ENCODE measurements at places on chromosomes 12 and 14.

GRCh38 chr14:101791919-101792572 lies 30.5 kb downstream of the PPP2R5C start:
- DNase-seq: no peak

GRCh38 chr12:15563663-15564062 lies 225.5 kb downstream of the EPS8 start:
- no peak for DNase-seq

- DNase-seq: no peak
Observed at GRCh38 chr12:4282103-4282891, 8.7 kb downstream of the CCND2 start.

DNA sequence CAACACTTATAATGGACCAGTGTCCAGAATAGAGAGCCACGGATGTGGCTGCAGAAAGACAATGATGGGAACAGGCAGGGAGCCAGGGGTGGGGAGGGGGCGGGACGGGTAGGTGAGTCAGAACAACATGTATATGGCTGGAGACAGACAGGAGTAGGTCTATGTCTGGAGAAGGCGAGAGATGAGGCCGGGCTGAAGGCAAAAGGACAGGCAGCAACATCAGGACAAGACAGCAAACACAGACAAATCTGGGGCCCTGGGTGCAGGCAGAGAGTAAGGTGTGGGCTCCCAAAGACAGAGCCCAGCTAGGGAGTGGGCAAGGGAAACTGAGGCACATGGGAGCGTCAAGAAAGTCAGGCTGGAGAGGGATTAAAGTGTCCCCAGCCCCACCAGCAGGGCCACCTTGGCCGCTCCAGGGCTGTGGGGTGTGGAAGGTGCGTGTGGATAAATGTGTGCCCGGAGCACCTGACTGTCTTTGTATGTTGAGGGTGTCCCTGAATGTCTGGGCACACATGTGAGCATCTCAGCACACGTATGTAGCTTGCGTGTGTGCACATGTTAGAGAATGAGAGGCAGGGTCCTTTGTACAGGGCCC lies 44.1 kb downstream of the FAM222A start:
- no peak for DNase-seq

DNA sequence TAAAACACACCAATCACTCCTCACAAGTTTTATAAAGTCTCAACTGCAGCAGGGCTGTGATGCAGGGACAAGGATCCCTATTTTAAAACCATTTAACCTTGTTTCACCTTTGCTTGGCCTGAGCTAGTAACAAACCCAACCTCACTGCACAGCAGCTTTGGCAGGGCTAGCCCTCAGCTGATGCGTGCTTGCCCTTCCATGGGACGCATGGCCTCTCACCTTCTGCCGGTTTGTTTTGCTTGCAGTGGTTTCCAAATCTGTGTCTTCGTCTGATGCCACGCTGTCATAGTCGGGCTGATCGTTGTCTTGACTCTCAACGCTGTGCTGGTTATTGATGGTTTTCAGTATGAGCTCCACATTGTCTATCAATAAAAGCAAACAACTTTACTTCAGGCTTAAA lies 43.3 kb downstream of the GIT2 start:
- DNase-seq: no peak

- no peak for DNase-seq
Observed at GRCh38 chr12:89556976-89557375, 31.1 kb upstream of the POC1B start.

DNA sequence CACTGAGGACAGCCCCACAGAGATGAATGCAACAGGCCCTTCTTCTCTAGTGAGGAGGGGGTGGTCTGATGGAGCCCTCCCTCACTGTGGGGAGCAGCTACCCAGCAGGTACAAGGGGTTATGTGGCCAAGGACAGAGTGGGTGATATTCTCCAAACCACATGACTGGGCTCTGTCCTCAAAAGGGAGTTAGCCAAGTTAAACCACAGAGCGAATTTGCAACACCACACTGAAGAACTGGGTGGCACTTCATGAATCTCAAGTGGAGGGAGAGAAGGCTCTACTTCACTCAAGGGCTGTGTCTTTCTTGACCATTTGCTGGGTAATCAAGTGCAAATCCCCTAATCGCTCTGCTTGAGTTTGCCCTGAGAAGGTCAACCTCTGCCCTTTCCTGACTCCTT lies 12.5 kb downstream of the GPR68 start:
- no peak for DNase-seq

- no peak for DNase-seq
Observed at GRCh38 chr14:70934502-70935134, 27.4 kb downstream of the PCNX1 start.

DNA sequence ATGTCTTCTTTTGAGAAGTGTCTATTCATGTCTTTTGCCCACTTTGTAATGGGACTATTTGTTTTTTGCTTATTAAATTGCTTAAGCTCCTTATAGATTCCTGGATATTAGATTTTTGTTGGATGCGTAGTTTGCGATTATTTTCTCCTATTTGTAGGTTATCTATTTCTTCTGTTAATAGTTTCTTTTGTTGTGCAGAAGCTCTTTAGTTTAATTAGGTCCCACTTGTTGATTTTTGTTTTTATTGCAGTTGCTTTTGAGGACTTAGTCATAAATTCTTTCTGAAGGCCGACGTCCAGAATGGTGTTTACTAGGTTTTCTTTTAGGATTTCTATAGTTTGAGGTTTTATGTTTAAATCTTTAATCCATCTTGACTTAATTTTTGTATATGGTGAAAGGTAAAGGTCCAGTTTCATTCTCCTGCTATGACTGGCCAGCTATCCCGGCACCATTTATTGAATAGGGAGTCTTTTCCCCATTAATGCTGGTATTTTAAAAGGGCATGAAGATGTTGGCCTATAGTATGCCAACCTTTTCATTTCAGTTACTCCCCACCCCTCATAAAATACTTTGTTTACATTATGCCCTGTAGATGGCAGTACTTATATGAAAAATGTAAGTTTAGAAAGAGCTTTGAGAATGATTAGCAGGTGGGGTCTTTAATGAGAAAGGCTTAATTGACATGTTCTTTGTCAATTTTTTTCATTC lies 62.9 kb upstream of the PSMA6 start:
- DNase-seq: no peak

DNA sequence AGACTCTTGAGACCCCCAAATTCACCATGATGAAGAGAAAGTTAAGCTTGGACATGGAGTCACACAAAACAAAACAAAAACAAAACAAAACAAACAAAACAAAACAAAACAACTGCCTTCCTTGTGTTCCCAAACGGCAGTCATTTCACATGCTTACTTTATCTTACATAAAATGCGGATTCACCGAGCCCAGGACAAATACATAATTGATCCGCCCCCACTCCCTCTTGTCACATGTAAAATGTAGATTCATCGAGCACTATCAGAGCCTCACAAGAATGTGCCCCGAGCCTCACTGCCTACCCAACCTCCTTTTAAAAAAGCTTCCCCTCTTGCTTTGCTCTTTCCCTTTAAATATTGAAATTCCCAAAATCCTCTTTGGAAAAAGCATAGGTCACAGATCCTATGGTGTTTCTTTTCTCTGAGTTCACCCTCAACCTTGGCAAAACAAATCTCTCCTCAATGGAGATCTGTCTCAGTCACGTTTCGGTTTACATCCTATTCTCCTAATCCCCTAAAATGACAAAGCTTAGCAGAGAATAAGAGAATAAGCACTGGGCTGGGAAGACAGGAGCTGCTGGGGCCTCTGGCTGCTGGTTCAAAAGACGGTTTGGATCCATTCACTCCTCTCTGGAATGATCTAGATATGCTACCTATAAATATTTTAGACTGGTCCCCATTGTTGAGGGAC lies 83.7 kb downstream of the NINJ2 start:
- no peak for DNase-seq

GRCh38 chr12:5178571-5178970 lies 134.9 kb downstream of the KCNA5 start:
- no peak for DNase-seq

GRCh38 chr12:60684988-60685655 lies 1089.3 kb downstream of the SLC16A7 start:
- DNase-seq: no peak

DNA sequence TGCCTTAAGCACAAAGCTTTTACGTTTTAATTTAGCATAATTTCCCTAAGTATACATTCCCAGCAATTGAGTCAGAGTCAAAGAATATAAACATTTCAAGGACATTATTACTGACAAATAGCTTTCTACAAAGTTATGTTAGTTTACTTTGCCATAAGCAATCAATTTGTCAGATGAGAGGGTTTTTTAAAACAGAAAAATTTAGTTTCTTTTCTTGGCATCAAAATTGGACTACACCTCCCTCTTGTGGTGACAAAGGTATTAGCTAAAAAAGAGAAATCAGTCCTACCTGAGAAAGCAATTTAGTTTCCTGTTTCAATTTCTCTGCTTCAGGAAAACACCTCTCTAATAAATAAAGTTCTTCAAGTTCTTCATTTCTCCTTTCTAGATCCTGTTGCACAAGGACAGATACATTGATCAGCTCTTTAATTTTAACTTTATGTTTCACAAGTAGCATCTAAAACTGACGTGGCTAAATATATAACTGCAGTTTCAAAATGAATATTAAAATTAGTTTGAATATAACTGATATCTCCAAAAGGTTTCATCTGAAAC lies 39.9 kb downstream of the DNAI7 start:
- DNase-seq: no peak

- no peak for DNase-seq
Observed at GRCh38 chr14:50109342-50109741, 7.0 kb downstream of the VCPKMT start.

DNA sequence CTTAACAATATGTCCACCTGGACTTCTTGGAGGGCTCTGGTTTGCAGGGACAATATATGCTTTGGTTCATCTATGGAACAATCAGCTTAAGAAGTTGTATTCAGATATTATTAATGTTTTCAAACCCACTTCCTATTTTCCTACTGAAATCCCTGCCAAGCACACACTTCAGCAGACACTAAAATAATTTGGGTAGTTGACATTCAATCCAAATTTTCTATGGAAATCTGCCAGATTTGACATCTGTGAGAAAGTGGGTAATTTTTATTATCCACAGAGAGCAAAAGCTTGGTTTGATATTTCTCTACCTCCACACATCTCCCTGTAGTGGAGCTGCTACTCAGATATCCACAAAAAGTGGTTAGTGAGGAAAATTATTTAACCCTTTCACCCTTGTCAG lies 378.8 kb upstream of the SOX5 start:
- DNase-seq: no peak

GRCh38 chr12:68506619-68507018 lies 104.1 kb upstream of the RAP1B start:
- no peak for DNase-seq

DNA sequence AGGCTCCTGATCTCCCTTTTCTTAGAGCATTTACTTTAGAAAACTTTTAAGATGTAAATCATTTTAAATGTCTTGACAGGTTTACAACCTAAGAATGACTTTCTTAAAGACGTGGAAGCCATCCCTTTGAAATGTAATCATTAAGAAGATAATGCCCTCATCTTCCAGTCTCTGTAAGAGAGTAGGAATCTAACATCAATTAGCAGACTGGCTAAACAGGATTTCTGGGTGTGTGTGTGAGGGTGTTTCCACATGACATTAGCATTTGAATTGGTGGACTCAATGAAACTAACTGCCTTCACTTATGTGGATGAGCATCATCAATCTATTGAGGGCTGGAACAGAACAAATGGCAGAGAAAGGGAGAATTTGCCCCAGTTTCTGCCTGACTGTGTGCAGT lies 329.5 kb downstream of the RPL10L start:
- no peak for DNase-seq

DNA sequence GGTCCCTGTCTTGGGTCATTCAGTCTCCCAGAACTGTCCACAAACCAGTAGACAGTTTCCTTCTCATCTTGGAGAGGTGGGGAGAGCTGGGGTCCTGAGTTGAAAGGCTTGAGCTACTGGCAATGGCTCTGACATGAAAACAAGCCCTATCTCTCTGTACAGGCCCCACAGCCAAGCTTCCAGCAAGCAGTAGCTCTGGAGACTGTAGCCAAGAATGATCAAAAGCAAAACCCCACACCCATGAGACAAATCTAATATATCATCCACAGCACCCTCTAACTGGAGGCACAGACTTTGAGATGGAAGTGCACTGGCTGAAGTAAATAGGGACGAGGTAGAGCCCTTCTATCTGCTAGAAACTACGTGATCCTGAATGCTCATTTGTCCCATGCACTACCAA lies 40.9 kb downstream of the RERG start:
- DNase-seq: no peak

DNA sequence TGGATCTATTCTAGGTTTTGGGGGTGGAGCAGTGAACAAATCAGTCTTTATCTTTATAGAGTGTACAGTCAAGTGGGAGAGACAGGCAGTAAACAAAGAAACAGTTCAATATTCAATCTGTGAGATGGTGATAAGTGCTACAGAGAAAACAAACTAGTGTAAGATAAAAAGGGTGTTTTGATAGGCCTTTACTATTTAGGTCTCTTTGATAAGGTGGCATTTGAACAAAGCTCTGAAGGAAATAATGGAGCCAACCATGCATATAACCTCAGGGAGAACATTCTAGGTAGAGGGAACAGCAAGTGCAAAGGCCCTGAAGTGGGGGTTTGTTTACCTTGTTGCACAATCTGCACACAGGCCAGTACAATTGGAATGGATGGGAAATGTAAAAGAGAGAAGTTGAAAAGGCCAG lies 47.3 kb downstream of the PTPN11 start:
- DNase-seq: peak; percentile 77

- DNase-seq: no peak
Observed at GRCh38 chr12:57139796-57140649, 7.4 kb downstream of the LRP1-AS start.

- DNase-seq: no peak
Observed at GRCh38 chr12:72485017-72485701, 213.0 kb downstream of the TRHDE start.

DNA sequence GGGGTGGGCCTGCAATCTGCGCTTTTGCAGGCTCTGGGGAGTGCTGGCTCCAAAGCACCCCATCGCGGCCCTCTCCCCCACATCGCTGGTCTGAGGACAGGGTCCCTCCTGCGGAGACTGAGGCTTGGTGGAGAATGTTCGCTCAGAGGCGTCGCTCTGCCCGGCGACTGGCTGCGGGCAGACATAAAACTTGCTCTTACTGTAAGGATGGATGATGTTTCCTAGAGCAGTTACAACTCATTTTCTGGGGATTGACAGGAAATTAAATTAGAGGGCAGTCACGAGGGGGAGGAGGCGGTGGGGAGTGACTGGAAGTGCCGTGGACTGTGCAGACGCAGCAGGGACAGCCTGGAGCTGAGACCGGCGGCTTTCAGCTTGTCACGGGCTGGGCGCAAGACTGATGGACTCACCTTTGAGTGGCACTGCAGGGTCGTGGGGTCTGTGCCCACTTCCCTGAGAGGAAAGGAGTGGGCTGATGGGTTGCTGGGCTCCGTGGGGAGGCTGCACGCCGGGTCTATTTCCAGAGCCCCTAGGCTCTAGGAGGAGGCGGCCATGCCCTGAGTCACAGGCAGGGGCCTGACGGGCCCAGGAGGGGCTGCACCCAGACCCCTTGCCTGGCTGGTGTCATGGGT lies 32.8 kb downstream of the NOC4L start:
- DNase-seq: no peak

DNA sequence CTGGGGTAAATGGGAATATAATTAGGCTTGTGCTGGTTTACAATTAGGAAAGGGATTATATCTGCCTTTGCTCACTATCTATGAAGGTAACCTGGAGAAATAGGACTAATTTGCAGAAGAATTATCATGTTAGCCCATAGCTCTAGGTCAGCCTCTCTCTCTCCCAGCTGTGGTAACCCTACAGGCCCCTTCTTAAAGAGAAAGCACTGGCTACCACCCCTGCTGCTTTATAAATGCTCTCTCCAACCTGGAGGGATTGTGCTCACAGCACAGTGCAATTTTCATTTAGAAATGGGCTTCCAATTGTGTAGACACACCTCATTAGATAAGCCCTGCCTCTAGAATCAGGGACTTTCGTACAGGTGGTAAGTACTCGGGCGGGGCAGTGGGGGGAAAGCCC lies 22.7 kb upstream of the MGST1 start:
- DNase-seq: no peak

- DNase-seq: no peak
Observed at GRCh38 chr12:109720152-109720856, 6.7 kb downstream of the FAM222A start.

Data from NCI-H510A (cell line).